ENCODE measurements at places on chromosomes 4 and X.

GRCh38 chr4:177251237-177251636 is 58.4 kb upstream of the NEIL3 start:
- H3K4me1 ChIP-seq, result peaks cover 10% of the 10 kb centered on the region
- DNase-seq, result peak; percentile 33
- peaks cover 6% of the 10 kb centered on the region for H3K27me3 ChIP-seq

DNA sequence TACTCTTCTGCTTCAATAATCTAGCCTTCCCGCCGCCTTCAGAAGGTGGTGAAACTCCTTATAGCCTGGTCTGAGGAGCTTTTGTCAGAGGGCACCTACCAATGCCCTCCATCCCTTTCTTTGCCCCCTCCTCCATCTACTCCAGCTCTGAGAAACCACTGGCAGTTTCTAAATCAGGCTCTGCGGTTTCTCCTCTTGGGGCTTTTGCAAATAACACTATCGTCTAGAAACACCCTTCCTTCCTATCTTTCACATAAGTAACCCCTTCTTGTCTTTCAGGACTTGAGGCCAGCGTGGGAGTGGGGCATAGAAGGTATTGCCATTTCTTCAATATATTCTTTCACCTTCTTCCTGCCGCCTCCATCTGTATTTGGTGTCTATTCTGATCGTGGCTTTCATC is 1.2 kb upstream of the EFHC2 start:
- H3K4me1 ChIP-seq, result peaks cover 13% of the 10 kb centered on the region
- peak overlapping the region; percentile 92 for H3K27ac ChIP-seq
- peak; percentile 33 for DNase-seq
- H3K36me3 ChIP-seq, result no peaks in the 10 kb centered on the region
- H3K27me3 ChIP-seq, result no peaks in the 10 kb centered on the region

- no peak overlapping the region for H3K4me3 ChIP-seq
- peaks cover 3% of the 10 kb centered on the region for H3K4me1 ChIP-seq
- H3K27me3 ChIP-seq, result peaks cover 2% of the 10 kb centered on the region
- no peak for DNase-seq
Measured at GRCh38 chrX:119251386-119251785, 15.3 kb downstream of the PGRMC1 start.

DNA sequence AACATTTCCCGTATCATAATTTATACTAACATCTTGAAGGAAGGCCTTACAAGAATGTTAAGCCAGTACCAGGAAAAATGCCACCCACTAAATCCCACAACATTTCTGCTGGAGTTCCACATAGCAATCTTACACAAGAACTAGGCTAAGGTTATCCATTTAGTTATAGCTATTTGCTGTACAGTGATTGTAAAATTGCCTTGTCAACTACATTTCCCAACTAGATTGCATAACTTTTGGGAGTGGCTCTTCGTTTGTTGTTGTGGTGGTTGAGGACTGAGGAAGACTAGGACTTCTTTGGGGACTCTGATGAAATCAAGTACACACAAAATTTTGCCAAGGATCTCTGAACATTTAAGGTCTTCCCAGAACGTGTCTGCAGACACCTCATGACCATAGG is 8.0 kb downstream of the IBSP start:
- H3K4me3 ChIP-seq, result no peak overlapping the region
- no peak overlapping the region for H3K27ac ChIP-seq
- H3K4me1 ChIP-seq, result no peaks in the 10 kb centered on the region
- DNase-seq, result no peak
- H3K27me3 ChIP-seq, result peaks cover 2% of the 10 kb centered on the region

- H3K36me3 ChIP-seq, result no peaks in the 10 kb centered on the region
- DNase-seq, result peak; percentile 86
- peak overlapping the region; percentile 26 for H3K4me3 ChIP-seq
- peak overlapping the region; percentile 28 for H3K27ac ChIP-seq
- H3K27me3 ChIP-seq, result no peaks in the 10 kb centered on the region
- H3K4me1 ChIP-seq, result peaks cover 17% of the 10 kb centered on the region
Measured at GRCh38 chrX:48631376-48632090, 34.2 kb downstream of the WDR13 start.

- H3K27ac ChIP-seq, result no peak overlapping the region
- H3K4me3 ChIP-seq, result no peak overlapping the region
- DNase-seq, result no peak
Measured at GRCh38 chr4:7807351-7807921, 132.2 kb downstream of the AFAP1 start.

DNA sequence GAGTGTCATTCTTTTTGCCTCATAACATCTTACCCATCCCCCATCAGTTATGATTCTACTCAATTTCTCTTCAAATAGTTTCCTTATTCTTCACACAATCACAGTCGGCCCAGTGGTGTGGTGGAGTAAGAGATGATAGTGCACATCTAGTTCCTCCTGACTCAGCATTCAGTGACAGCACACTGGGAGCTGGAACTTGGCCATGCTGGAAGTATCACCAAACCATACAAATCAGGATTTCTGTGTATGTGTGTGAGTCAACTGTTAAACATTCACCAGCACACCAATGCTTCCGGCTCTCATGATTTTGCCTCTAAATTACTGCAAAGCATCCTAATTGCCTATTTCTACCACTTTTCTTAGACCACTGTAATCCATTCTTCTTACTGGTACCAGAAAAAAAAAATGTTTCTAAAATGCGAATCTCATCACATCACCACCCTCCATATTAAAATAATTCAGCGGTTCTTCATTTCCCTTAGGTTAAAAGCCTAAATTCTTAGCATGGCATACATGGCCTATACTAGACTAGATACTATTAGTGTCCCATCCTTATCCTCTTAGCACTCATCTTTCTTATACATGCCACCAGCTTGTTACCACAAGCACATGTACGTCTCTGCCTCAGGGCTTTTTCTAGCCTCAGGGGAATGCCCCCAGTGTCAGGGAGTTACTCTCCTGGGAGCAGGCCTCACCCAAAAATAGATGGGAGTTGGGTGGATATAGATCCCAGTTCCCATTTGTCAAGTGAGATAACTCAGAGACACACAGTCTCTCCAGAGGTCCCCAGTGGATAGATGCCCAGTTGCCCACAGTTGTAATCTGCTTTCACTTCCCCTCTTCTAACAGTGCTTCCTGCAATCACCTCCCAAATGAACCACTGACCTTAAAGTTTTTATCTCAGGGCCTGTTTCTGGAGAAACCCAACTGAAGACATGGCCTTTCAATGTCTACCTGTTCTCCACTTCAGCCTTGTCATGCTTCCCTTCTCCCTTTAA is 49.2 kb upstream of the DDX53 start:
- no peaks in the 10 kb centered on the region for H3K27me3 ChIP-seq
- H3K27ac ChIP-seq, result no peak overlapping the region
- no peaks in the 10 kb centered on the region for H3K4me1 ChIP-seq
- no peaks in the 10 kb centered on the region for H3K36me3 ChIP-seq
- no peak for DNase-seq
- H3K4me3 ChIP-seq, result no peak overlapping the region

DNA sequence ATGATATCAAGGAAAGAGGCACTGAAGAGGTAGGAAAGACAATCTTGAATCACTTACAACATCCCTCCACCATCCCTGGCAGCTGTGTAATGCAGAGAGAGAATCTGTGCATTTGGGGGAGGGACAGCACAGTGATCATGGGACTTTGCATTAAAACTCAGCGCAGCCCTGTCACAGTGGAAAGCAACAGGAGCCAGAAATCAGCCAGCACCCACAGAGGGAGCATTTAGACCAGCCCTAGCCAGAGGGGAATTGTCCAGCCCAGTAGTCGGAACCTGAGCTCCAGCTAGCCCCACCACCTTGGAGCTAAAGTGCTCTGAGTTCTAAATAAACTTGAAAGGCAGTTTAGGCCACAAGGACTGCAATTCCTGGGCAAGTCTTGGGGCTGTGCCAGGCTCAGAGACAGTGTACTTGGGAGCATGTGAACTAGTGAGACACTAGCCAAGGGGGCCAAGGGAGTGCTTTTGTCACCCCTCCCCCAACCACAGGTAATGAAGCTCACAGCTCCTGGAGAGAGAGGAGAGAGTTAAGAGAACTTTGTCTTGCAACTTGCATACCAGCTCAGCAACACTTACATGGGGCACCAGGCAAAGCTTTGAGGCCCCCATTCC is 83.9 kb upstream of the FAM241A start:
- H3K27me3 ChIP-seq, result peaks cover 19% of the 10 kb centered on the region
- peaks cover 8% of the 10 kb centered on the region for H3K4me1 ChIP-seq
- no peak overlapping the region for H3K27ac ChIP-seq
- no peaks in the 10 kb centered on the region for H3K36me3 ChIP-seq

- H3K4me1 ChIP-seq, result peaks cover 38% of the 10 kb centered on the region
- peak overlapping the region; percentile 5 for H3K4me3 ChIP-seq
- H3K27me3 ChIP-seq, result no peaks in the 10 kb centered on the region
- DNase-seq, result no peak
Measured at GRCh38 chr4:89243733-89244252, 63.8 kb downstream of the GPRIN3 start.

DNA sequence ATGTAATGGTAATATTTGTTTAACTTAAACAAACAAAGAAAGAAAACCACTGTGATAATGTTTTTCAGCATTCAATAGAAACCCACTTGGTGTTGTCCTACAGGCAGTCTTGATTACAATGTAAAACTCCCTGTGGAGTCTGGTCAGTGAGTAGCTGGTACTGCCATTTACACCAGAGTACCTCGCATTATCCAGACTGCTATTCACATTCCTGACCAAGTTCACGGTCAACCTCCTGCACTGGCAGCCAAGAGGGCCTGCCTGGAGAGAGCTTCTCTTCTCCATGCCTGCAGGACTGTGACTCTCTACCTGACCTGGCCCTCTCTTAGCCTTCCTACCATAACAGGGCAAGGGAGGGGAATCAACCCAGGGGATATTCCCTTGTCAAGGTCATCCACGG is 2.9 kb upstream of the LONRF3 start:
- H3K4me1 ChIP-seq, result peaks cover 11% of the 10 kb centered on the region
- H3K36me3 ChIP-seq, result no peaks in the 10 kb centered on the region
- no peak overlapping the region for H3K27ac ChIP-seq

DNA sequence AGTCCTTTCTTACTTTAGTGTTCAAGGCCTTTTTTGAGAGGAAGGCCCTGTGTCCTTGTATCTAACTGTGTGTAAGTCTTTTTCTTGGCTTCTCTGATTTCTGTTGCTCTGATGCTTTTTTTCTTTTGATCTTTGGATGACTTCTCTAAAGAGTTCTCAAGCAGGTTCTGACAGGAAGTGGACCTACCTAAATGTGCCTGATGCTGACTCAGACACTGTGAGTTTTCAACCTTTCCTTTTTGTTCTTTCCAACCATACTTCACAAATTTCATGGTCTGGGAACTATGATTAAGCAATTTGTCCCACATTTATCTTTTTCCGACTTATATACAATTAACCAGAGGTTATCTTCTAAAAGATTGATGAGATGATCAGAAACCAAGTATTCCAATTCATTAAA is 96.5 kb downstream of the SYTL5 start:
- H3K27me3 ChIP-seq, result no peaks in the 10 kb centered on the region
- H3K36me3 ChIP-seq, result no peaks in the 10 kb centered on the region
- H3K4me1 ChIP-seq, result peaks cover 8% of the 10 kb centered on the region
- no peak overlapping the region for H3K4me3 ChIP-seq
- H3K27ac ChIP-seq, result no peak overlapping the region

GRCh38 chr4:110508827-110509710 is 33.1 kb downstream of the ENPEP start:
- no peaks in the 10 kb centered on the region for H3K27me3 ChIP-seq
- no peak overlapping the region for H3K4me3 ChIP-seq
- DNase-seq, result no peak
- H3K36me3 ChIP-seq, result no peaks in the 10 kb centered on the region
- no peak overlapping the region for H3K27ac ChIP-seq
- no peaks in the 10 kb centered on the region for H3K4me1 ChIP-seq

- no peaks in the 10 kb centered on the region for H3K27me3 ChIP-seq
- H3K36me3 ChIP-seq, result no peaks in the 10 kb centered on the region
- H3K4me1 ChIP-seq, result no peaks in the 10 kb centered on the region
- no peak overlapping the region for H3K4me3 ChIP-seq
Measured at GRCh38 chr4:8346838-8347605, 77.5 kb downstream of the HTRA3 start.

DNA sequence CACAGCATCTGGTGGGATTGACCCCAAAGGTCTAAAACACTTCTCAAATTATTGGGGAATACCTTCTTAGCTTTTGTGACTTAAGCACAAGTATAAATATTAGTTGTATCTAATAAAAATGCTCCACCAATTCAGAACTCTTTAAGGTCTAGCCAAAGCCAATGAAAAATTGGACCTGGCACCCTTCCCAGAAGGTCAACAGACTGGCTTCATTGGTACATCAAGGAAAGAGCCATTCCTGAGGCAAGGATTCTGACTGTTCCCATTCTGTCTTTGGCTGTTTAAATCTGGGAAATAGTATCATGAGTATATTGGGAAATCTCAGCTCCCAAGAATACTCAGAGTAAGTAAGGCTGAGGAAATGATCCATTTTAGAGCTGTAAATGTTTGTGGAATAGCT is 153.0 kb upstream of the TRPC5 start:
- no peaks in the 10 kb centered on the region for H3K36me3 ChIP-seq
- no peak overlapping the region for H3K27ac ChIP-seq
- no peaks in the 10 kb centered on the region for H3K4me1 ChIP-seq
- no peak for DNase-seq
- H3K4me3 ChIP-seq, result no peak overlapping the region

- H3K4me1 ChIP-seq, result peaks cover 15% of the 10 kb centered on the region
- H3K36me3 ChIP-seq, result peaks cover 21% of the 10 kb centered on the region
- H3K27me3 ChIP-seq, result no peaks in the 10 kb centered on the region
- no peak for DNase-seq
- no peak overlapping the region for H3K27ac ChIP-seq
Measured at GRCh38 chr4:145071560-145071959, 26.4 kb downstream of the ANAPC10 start.

GRCh38 chr4:72314869-72315268 is 254.2 kb downstream of the ADAMTS3 start:
- H3K4me3 ChIP-seq, result no peak overlapping the region
- H3K4me1 ChIP-seq, result peaks cover 7% of the 10 kb centered on the region
- DNase-seq, result no peak
- H3K27ac ChIP-seq, result no peak overlapping the region
- H3K36me3 ChIP-seq, result no peaks in the 10 kb centered on the region
- no peaks in the 10 kb centered on the region for H3K27me3 ChIP-seq

DNA sequence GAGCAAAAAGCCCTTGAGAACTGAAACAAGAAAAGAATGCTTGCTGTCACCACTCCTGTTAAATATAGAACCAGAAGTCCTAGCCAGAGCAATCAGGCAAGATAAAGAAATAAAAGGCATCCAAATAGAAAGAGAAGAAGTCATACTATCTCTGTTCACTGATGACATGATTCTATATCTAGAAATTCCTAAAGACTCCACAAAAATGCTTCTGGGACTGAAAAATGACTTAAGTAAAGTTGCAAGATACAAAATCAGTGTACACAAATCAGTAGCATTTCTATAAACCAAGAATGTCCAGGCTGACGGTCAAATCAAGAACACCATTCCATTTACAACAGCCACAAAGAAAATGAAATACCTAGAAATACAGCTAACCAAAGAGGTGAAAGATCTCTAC is 552.7 kb upstream of the SLIT2 start:
- H3K36me3 ChIP-seq, result no peaks in the 10 kb centered on the region
- DNase-seq, result no peak
- no peaks in the 10 kb centered on the region for H3K27me3 ChIP-seq
- no peaks in the 10 kb centered on the region for H3K4me1 ChIP-seq
- H3K27ac ChIP-seq, result no peak overlapping the region

GRCh38 chr4:121155893-121156292 is 8.2 kb downstream of the TNIP3 start:
- peaks cover 61% of the 10 kb centered on the region for H3K4me1 ChIP-seq
- H3K36me3 ChIP-seq, result peaks cover 10% of the 10 kb centered on the region
- H3K27ac ChIP-seq, result no peak overlapping the region
- no peaks in the 10 kb centered on the region for H3K27me3 ChIP-seq

GRCh38 chr4:133982533-133983224 is 218.9 kb downstream of the PABPC4L start:
- no peak for DNase-seq
- H3K36me3 ChIP-seq, result no peaks in the 10 kb centered on the region
- no peak overlapping the region for H3K4me3 ChIP-seq
- no peaks in the 10 kb centered on the region for H3K4me1 ChIP-seq
- no peak overlapping the region for H3K27ac ChIP-seq
